Thoracic aorta (tissue), 2 donors: ENCODE measurements at places on chromosomes 1 and 21.

- DNase-seq = no peak
Observed at GRCh38 chr1:25033828-25034705, 104.0 kb upstream of the RUNX3 start.

DNA sequence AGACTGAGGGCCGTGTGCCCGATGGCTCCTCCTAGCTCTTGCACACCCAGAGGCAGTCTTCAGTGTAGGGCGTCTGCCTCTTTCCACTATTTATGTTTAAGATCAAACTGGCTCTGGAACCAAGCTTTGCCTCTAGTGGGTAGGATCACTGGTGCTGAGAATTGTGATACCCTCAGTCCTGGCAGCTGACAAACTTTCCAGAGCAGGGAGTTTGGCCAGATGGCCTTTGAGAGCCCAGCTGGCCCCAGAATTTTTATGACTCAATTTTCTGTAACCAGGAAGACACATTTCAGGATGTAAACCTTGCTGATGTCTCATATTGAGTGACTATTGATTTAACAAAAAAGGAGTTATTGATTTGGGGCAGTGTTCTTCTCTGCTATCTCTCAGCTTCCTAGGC is 6.7 kb downstream of the COQ8A start:
- no peak for DNase-seq

- no peak for DNase-seq
Observed at GRCh38 chr1:204587621-204588020, 71.4 kb downstream of the MDM4 start.

DNA sequence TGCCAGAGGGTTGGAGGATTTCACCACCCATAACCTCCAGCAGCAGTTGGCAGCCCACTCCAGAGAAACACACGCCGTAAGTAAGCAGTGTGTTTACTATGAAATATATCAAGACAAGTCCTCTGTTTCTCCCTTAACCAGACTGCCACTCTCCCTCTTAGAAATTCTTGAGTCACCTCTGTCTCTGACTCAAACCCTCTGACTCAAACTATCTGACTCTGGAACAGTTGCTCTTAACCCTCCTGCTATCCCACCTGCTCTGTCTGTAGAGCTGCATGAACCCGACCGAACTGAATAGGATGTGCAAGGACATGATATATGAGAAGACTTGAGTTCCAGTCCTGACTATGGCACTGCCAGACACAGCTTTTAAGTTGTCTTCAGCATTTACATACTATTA is 14.1 kb downstream of the INPP5B start:
- DNase-seq = no peak

GRCh38 chr21:45494851-45495680 is 47.2 kb downstream of the SLC19A1 start:
- DNase-seq = no peak

- no peak for DNase-seq
Observed at GRCh38 chr1:213094446-213094845, 43.4 kb downstream of the RPS6KC1 start.

- DNase-seq = peak; percentile 77
Observed at GRCh38 chr1:47656719-47657685, 219.2 kb downstream of the FOXD2 start.

- no peak for DNase-seq
Observed at GRCh38 chr1:85202092-85202863, 1.5 kb upstream of the SYDE2 start.

- DNase-seq = no peak
Observed at GRCh38 chr1:54950006-54950368, 30.4 kb upstream of the TMEM61 start.

- DNase-seq = no peak
Observed at GRCh38 chr1:59128784-59129227, 168.1 kb upstream of the FGGY start.

DNA sequence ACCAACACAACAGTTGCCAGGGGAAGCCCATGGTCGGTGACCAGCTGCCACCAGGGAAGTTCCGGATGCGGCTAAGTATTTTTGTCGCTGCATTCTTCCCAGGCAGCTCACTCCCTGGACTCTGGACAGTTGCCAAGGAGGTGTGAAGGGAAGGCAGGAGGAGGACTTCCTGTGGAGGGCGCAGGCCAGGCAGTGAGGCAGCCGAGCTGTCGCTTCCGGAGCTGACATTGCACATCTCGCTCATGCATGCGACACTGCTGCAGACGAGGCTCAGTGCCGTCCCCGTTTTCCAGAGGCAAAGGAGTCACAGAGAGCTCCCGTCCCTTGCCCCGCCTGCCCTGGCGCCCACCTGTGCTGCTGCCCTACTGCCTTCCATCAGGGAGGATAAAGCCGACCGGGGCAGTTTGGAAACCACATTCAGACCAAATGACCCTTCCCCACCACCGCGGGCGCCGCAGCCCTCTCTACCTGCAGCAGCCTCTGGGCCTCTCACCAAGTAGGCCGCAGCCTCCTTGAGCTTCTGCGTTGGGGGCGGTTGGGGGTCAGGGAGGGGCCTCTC is 81.4 kb downstream of the NENF start:
- peak; percentile 18 for DNase-seq

DNA sequence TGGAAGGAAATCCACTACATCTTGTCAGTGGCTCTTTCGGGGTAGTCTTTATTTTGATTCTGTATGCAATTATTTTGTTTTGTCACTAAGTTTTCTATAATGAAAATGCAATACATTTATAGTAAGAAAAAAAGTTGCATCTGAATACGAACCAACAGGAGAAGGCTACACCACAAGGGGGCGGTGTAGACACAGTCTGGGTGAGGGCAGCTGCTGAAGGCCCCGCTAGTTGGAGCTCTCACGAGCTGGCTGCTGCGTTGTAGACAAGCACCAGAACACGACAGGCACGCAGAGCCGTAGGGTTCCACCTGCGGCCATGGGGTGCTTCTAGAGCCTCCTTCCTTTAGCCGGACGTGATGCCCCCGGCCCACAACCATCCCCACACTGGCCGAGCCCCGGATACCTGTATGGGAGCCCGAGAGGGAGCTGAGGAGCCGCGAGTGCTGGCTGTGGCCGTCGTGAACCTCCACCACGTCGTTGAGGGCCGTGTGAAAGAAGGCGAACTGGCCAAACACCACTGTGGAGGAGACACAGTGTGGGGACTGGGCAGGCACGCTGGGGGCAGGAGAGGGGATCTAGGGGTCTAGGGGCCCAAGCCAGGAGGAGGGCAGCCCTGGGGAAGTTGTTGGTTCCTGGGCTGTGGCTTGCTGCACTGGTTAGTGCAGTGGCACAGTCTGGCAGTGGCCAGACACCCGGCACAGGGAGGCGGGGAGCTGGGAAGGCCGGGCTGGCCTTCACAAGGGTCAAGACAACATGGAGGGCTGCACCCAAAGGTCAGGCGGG is 160.8 kb downstream of the ZSCAN20 start:
- DNase-seq = peak; percentile 80

- no peak for DNase-seq
Observed at GRCh38 chr1:235246022-235246948, 81.7 kb downstream of the ARID4B start.

DNA sequence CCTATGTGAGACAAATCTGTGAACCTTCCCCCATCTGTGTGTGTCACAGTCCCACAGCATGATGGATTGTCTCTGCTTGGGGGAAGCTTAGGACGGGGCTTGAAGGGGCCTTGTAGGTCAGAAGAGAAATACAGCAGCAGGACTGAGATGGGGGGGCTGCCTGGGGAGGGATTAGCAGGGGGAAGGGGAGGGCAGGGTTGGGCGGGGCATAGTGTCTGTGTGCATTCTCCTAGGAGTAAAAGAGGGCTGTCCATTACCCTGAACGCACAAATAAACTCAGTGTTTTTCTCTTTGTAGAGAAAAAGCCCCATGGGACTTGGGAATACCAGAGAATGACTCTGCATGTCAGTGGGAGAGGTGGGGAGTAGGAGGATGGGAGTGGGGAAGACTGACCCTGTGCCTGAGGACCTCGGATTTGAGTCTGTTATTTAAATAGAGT is 16.4 kb downstream of the RNF220 start:
- DNase-seq = no peak

DNA sequence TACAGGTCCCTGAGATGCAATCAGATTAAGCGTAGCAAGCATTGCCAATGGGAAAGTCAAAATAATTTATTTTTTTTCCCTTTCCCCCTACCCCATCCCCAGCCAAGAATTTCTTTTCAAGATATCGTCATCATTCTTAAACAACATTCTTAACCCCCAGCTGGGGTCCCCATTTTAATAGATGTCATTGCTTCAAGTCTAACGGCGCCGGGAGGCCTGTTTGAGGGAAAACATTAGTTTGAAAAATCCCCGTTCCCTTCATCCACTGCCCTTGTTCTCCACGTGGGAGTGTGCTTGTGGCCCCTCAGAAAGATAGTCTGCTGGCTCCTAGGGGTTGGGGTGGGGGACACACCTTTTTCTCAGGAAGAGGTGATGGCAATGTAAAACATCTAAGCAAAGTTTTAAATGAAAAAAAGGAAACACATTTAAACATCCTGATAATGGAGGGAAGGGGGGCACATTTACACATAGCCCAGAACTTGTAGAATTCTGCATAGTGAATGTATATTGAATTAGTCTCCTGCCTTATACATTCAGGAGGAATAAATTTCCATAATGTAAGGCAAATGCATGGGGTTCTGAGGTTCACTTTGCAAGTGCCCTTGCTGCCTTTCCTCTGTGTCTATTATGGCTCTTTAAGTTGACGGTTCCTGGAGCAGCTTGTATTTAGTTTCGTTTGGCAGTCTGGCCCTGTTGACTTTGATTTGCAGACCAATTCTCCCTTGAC is 6.8 kb downstream of the TRNP1 start:
- DNase-seq = no peak

- no peak for DNase-seq
Observed at GRCh38 chr1:1326075-1326605, 1.5 kb downstream of the CPTP start.

DNA sequence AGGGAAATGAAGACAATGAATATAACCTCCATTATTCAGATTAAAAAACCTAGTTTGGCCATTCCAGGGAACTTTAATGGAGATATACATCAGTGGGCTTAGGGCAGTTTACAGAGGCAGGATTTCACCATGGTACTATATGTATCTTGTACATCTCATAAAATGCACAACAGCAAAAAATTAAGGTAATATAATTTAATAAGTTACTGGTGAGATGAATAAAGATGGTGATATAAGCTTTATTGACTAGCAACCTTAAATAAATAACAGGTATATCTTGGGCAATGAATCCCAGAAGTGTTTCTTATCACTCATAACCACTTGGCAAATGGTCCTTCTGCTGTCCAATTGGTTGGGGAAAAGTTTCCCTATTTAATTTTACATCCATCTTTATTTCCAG is 29.0 kb downstream of the XCL1 start:
- no peak for DNase-seq

GRCh38 chr1:11307852-11308251 is 34.9 kb downstream of the UBIAD1 start:
- DNase-seq = no peak

GRCh38 chr1:213876531-213876930 is 111.2 kb upstream of the PROX1 start:
- no peak for DNase-seq

- DNase-seq = no peak
Observed at GRCh38 chr21:46148106-46148505, 7.3 kb downstream of the FTCD start.

DNA sequence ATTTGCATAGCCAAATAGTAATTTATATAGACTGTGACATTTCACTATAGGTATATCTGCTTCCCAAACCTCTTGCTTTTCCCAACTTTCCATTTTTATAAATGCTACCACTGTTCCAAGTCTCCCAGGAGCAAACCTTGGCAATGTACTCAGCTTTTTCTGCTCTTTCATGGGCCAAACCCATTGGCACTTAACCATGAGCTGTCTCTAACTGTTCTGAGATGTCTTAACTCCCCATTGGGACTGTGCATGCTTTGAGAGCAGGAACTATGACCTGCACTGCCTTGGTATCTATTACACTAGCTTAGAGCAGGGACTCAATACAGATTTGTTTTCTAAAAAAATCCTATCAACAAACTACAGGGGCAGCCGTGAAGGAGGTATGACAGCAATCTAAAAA is 22.5 kb upstream of the KHDRBS1 start:
- DNase-seq = no peak

DNA sequence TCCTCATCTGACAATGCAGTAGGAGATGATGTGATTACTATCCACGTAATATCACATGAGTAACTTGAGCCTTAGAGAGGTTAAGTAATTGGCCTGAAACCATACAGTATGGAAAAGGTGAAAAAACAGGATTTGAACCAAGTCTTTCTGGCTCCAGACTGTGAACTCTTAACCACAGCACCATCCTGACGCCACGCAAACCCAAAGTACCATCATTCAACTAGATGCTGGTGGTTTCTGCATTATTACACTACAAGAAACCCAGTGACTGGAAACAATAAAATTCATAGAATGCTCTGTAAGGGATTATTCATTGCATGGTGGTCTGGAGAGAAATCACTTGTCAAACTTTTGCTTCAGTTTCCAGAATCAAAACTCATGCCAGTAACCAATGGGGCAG is 90.7 kb downstream of the MAB21L3 start:
- DNase-seq = no peak

- DNase-seq = no peak
Observed at GRCh38 chr1:164040754-164041153, 518.2 kb upstream of the PBX1 start.
